Tibial nerve (tissue), 4 donors: ENCODE measurements at places on chromosomes 1 and 21.

DNA sequence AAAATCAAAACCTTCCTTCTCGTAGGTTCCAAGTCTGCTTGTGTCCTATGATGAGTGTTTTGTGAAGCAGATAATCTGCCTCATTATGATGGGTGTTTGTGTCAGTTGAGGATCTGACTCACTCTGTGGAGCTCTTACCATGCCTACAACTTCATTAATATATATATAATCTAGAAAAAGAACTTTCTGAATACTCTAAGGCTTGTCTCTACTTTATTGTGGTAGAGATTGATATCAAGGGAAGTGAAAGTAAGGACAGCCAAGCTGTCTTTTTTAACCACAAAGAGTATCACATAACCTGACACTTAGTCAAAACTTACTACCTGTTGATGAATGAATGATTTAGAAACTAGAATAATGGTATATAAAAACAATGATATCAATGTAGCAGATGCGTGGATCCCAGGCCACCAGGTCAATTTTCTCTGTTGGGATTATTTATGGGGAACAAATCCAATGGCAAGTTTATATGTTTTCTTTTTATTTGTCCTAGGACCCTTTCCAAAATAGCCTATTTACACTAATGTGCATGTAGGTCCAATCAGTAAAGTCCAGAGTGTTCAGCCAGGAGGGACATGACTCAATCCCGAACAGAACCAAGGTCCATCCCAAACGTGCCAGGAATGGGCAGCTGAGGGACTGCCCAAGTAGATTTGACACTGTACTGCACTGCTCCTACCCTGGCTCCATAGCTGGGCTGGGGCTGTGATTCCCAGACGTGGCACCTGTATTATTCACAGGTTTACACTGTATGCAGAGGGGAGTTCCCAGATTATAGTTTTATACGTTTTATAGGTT, 182.3 kb upstream of the GREM2 start:
- no peak overlapping the region for H3K27ac ChIP-seq
- H3K36me3 ChIP-seq: no peaks in the 10 kb centered on the region
- H3K4me3 ChIP-seq: no peak overlapping the region

GRCh38 chr1:165369255-165369848, 12.8 kb upstream of the LMX1A start:
- no peak overlapping the region for H3K27ac ChIP-seq
- no peak for DNase-seq
- H3K4me3 ChIP-seq: no peak overlapping the region
- no peaks in the 10 kb centered on the region for H3K36me3 ChIP-seq

GRCh38 chr1:41349361-41350054, 11.7 kb upstream of the FOXO6 start:
- no peaks in the 10 kb centered on the region for H3K27me3 ChIP-seq
- no peak overlapping the region for H3K27ac ChIP-seq
- no peaks in the 10 kb centered on the region for H3K4me1 ChIP-seq
- H3K4me3 ChIP-seq: no peak overlapping the region
- no peaks in the 10 kb centered on the region for H3K36me3 ChIP-seq

- no peaks in the 10 kb centered on the region for H3K4me1 ChIP-seq
- no peaks in the 10 kb centered on the region for H3K36me3 ChIP-seq
- no peak overlapping the region for H3K4me3 ChIP-seq
- no peak overlapping the region for H3K27ac ChIP-seq
- H3K27me3 ChIP-seq: no peaks in the 10 kb centered on the region
Observed at GRCh38 chr21:23039846-23040245, 2041.6 kb downstream of the NCAM2 start.

- H3K36me3 ChIP-seq: no peaks in the 10 kb centered on the region
- H3K27me3 ChIP-seq: no peaks in the 10 kb centered on the region
- no peak for DNase-seq
Observed at GRCh38 chr1:94236013-94236491, 1.3 kb downstream of the ARHGAP29 start.
